Fibroblast of skin of back (primary cell): ENCODE measurements at places on chromosomes 1 and 21.
A peak's percentile ranks its signal among the peaks of the same experiment; 100 is the strongest.

DNA sequence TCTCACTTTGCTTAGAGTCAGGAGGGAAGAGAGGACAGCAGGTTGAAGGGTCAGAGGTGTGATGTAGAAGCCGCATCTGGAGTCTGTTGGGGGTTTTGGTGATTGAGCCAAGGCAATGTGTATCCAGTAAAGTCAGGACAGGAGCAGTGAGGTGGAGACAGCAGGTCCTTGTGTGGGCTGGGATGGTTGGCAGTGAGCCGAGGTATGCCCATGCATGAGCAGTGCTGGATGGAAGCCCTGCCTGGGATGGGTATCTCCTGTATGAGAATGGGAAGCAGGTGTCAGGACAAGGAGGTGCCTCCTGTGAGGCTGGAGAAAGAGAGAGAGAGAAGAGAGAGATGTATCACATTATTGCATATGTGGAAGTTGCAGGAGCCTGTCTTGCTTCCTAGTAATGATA, 90.0 kb downstream of the OBSCN start:
- no peak for DNase-seq

DNA sequence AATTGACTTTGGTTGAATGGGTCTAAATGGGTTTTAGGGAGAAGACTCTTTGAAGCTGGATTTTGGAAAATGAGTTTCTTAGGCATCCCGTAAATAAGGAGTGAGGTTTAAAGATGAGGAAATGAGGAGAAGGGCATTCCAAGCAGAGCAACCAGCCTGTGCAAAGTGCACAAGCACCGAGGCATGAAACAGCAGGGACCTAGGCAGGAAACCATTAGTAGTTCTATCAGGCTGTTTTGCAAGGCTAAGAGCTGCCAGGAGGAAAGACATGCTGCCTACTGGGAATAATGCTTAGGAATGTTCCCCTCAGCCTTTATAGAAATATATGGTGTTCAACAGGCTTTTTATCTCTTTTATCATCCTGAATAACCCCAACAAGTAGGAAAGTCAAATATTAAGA, 153.1 kb upstream of the FGGY start:
- peak; percentile 75 for DNase-seq

GRCh38 chr21:28480470-28480869, 512.2 kb downstream of the LTN1 start:
- DNase-seq: peak; percentile 33

DNA sequence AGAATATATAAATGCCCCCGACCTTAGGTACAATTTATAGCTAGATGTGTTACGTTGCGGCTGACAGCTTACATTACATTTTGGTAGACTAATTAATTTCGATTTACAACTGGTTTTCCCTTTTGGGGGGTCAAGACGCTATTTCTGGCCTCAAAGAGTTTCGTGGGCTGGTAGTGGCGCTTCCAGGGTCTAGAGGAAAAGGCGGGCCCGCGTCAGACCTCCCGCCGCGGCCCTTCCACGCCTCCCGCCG, 391 bp downstream of the IFT25 start:
- DNase-seq: no peak

DNA sequence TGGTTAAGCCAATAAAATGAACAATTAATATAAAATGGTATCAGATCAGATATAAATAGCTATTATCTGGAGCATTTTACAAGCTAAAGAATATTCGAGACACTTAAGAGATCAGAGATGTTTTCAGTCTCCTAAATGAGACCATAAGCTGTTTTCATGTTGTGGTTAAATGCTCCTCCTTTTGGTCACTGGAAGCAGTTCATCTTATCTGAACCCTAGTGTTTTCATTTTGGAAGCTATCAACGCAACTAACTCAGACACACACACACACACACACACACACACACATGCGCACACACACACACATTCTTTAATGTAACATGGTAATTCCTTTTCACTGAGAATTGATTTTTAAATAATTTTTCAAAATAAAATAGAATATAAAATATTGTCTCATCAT, 10.0 kb upstream of the LRRC8C start:
- no peak for DNase-seq

DNA sequence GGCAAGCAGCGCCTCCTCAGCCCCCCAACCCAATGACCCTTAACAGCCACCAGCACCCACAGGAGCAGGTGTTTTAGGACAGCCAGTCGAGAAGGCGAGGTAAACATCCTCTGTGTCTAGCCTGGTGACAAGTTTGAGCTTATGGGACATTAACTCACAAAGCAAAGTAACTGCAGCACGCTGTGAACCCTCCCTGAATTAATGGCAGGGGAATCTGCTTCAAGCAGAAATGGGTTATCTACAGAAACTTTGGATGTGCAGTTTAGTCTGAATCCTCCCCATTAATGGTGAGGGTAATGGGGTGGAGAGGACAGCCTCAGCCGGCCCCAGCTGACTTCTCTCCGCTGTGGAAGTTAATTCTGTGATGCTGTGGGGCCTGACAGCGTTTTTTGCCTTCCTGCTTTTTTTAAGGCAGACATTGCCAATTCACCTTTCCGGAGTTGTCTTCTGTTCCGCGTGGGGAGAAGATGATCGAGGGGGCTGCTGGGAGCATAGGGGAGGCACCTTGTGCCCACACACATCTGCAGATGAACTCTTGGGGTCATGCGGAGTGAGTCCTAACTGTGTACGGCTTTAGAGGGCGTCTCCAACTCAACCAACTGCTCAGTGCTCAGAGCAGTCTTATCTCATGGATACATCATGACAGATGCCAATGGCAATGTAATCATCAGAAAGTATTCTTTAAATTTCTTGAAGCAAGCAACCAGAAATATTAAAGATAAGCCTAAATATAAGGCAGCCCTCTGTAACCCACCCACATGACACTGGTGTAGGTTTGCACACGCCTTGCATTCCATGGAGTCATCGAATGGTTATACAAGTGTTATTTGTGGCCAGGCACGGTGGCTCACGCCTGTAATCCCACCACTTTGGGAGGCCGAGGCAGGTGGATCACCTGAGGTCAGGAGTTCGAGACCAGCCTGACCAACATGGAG, 41.0 kb downstream of the POFUT2 start:
- no peak for DNase-seq

GRCh38 chr21:44925378-44925755, 4.7 kb upstream of the ITGB2 start:
- DNase-seq: no peak

- DNase-seq: no peak
Measured at GRCh38 chr1:59107916-59108315, 189.0 kb upstream of the FGGY start.

GRCh38 chr1:186271032-186271431, 104.0 kb downstream of the TPR start:
- no peak for DNase-seq
